ENCODE measurements at places on chromosomes 12 and 14.

DNA sequence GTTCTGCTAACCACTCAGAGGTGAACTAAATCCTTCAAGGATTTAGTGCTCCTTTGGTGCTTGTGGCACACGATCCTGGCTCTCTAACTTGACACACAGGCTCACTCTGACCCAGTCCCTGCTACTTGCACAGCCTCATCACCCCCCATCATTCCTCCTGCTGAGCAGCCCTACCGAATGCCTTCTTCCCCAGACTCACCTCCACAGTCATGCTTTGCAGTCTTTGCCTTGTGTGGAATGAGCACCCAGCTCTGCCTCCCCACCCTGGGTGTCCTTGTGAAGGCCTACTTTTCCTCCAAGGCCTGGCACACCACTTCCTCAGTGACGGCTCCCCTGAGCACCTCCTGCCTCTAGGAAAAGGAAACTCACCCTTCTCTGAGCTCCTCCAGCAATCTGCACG lies 7.9 kb upstream of the TINF2 start:
- no peak for DNase-seq

DNA sequence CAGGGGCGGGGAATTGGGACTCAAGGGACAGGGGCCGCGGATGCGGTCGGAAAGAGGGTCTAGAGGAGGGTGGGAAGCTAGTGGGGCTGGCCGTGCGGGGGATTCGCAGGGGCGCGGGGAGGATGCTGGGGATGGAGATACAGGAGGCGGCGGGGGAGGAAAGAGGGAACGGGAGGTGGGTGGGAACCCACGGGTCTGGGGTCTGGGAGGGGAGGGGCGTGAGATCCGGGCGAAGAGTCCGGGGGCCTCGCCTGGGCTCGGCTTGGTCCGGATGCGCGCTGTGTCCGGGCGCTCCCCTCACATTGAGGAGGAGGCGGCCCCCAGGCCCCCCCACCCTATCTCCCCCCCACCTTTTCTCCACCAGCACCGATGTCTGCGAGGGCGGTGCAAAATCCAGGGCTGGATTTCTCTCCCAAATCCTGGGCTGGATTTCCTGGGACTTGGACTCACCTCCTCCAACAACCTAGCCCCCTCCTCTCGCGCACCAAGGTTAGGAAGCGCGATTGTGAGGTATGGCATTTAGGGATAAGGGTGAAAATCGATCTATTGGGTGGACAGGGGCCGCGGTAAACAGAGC lies at the start of gene AGAP2:
TSS of gene AGAP2 (minus strand) at position 82 of the 577 bp plus-strand sequence. CDS start 496 bp downstream, outside the sequence.
- no peak for DNase-seq

GRCh38 chr12:117213295-117213808 lies 23.1 kb upstream of the FBXO21 start:
- no peak for DNase-seq

DNA sequence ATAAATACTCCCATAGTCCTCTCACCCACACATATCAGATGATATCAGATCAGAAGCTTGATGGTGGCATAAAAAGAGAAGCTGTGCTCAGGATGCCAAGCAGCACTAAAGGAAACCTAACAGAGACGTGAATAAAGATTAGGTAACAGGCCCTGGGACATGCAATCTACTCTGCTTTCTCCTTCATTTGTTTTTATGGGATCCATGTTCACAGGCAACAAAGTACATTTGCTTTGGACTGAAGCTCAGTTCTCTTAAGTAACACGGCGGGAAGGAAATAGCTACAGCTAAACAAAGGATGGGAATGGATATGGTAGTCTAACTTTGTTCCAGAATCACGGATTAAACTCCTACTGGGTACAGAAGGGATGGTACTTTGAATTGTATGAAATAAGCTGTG lies 119.5 kb downstream of the TTC7B start:
- DNase-seq = no peak

DNA sequence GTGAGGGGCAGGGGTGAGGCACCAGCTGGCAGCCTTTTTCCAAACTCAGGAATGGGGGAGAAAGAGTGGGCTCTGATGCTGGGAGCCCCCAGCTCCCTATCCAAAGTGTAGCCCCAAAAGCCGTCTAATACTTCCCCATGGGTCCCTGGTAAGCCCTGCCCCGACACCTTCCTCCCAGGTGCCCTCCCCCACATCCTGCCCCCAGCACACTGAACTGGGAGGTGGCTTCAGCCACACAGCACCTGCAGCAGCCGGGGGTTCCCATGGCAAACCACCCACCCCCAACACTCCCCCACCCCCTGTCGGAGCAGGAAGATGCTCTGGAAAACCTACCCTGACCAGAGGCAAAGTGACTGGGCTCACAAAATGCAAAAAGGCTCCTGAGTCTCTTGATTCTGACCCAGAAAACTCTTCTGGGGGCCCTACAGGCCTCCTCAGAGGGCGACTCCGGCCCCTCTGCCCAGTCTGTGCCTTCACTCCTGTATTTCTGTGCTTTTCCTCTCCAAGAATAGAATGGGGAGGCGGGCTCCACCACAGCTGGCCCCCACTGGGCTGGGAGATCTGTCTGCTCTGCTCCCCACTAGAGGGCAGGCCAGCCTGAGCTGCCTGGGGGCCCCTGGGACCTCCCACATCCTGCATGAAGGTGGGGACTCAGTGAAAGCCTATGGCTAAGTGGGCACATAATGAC lies 81.6 kb downstream of the ITPK1 start:
- DNase-seq = peak; percentile 26

DNA sequence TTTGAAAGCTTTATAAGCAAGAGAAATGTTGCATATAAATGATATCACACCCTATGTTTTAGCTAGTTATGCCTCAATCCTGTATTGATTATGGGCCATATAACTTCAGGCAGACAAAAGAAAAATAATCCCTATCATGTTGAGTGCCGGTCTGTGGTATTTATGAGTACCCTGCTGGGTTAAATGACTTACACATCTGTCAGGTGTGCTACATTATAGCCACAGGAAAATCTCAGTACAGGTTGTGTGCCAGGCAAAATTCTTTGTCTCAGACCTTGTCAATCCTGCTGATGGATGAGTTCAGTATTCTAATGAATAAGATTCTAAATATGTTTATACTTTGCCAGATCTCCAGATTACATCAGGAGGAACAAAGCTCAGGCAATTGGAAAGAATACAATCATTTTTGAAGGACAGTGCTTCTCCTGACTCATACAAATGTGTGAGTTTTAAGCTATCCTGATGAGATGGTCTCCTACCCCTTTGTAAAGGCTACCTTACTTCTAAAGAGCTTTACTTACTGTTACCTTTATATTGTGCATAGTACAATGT lies 109.8 kb upstream of the FOXG1 start:
- DNase-seq = no peak

- no peak for DNase-seq
These were observed 30.6 kb downstream of the ATF7IP start for GRCh38 chr12:14396071-14396470.

- DNase-seq = no peak
These were observed 132.5 kb downstream of the FOXN3 start for GRCh38 chr14:89284333-89285058.

DNA sequence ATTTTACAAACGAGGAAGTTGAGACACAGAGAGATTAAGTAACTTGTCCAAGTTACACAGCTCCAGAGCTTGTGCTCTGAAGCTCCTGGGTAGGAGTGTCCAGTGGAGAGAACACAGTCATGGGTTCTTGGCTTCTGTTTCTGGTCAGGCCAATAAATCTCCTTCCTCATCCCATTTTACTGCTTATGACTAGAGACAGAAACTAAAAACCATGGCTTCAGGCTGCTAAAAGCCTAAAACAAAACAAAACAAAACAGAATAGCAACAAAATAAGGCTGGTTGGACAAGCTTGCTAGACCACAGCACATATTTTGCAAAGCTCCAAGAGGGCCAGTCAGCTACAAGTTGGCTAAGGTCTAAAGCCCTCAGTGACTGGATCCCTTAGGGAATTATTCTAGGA lies 49.8 kb downstream of the PTGER2 start:
- no peak for DNase-seq

DNA sequence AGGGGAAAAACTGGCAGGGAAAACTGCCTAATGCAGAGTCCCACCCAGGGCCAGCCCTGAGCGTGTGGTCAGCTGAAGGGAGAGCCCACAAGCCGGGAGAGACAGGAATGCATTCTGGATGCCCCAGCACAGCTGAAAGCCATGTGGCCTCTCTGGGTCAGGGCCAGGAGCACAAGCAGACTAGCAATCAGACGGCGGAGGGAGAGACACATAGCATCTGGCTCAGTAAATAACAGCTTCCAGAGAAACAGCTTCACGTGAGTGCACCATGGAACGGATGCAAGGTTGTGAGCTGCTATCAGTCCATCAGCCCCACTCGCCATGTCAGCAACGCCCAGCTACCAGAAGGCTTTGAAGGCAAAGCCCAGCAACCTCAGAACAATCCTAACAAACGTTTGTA lies 28.2 kb upstream of the TMEM106C start:
- DNase-seq = no peak

DNA sequence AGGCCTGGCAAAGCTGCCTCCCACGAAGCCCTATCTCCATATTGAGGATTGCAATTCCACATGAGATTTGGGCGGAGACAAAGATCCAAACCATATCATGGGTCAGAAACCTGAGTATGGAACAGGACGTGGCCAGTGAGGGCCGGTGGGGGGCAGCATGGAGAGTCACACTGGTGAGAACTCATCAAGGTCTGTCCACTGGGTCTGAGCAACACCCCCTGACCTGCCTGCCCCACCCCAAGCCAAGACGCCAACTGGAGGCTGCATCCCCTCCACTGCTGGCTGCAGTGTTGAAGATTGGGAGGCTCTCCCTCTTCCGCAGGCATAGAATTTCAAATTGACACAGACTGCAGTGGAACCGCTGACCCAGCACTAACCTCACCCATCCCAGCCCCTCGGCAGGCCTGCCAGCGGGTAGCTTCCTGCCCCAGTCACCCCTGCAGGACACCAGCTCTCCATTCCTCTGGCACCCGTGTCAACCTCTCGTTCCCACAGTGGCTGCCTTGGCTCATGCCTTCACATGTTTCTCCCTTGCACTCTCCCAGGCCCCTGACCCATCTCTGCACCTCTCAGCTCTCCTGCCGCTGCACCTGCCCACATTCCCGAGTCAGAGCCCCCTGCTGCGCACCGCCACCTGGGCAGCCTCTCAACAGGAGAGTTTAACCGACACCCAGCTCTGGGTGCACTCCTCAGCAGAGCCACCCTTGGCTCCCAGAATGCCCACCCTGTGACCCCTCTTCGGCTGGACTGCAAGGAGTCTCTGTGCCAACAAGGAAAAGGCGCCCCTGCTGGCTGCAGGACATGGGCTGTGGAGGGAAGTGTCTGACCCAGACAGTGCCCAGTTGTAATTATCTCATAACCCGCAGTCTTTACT lies 45.2 kb upstream of the PPP2R5C start:
- no peak for DNase-seq

- peak; percentile 31 for DNase-seq
These were observed 11.1 kb upstream of the KRT1 start for GRCh38 chr12:52691076-52691840.

DNA sequence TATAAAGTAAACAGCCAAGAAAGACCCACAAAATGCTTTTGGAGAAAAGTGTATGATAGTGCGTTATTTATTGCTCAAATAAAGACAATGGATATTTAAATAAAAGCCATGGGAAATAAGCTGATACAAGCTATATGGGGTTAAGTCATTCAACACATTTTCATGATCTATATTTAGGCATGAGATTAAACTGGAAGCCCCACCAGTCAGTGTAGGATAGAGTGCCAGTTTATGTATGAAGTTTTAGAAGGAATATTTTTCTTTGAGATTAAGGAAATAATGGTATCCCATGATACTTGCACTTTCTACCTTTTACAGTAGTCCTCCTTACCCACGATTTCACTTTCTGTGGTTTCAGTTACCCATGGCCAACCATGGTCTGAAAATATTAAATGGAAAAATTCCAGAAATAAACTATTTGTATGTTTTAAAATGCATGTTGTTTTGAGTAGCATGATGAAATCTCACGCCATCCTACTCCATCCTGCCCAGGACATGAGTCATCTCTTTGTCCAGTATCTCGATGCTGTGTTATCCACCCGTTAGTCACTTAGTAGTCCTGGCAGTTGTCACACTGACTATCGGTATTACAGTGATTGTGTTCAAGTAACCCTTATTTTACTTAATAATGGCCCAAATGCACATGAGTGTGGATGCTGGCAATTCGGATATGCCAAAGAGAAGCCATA lies 22.3 kb downstream of the SYT1 start:
- no peak for DNase-seq

DNA sequence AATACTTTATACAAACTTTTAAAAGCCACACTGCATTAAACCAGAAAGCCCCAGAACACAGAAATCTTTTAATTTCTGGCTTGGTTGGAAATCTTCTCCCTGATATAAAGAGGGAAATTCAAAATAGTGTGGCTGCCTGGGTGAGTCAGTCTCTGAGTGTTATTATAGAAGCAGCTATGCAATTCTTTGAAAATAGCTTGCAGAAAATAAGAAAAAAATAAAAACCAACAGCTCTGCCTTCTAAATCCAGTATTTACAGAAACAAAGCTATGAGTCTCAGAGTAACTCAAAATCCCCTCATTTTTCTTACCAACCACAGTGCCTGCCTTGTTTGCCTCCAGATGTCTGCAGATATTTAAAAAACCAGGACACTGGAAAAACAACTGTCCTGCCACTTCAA lies 68.6 kb upstream of the FERMT2 start:
- DNase-seq = no peak

DNA sequence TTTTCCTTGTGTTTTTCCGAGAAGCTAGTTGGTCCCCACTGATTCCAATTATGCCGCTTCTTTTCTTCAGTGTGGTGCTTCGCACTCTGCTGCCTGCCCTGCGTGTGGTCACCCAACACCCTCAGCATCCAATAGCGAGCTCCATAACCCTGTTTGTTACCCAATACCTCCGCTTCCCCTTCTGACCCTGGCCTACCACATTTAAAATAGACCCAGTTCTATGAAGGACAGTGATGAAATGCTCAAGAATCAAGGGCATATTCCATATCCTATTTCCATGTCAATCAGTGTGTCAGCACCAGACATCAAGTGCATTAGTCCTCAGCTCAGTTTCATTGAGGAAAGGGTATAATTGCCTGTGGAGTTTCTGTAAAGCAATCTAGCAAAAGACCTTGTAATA lies 9.5 kb downstream of the NDRG2 start:
- DNase-seq = no peak

DNA sequence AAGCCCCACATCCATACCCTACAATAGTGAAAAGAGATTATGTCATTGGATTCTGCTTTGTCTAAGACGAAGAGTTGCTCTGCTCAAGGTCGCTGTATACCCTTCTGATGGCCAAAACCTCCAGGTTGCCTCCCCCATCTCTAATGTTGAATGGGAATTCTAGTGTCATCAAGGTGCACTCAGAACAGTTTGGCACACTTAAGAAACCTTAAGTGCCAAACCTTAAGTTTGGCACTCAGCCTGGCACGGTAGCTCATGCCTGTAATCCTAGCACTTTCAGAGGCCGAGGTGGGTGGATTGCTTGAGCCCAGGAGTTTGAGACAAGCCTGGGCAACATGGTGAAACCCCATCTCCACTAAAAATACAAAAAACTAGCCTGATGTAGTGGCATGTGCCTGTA lies 1245.6 kb upstream of the SEL1L start:
- DNase-seq = no peak
